ENCODE measurements at places on chromosomes 1 and 21.

- DNase-seq, result no peak
Observed at GRCh38 chr1:156485984-156486383, 14.6 kb downstream of the MEF2D start.

GRCh38 chr1:200899451-200899915 lies 4.8 kb downstream of the INAVA start:
- DNase-seq, result no peak

GRCh38 chr1:50262436-50262835 lies 153.7 kb downstream of the ELAVL4 start:
- no peak for DNase-seq

GRCh38 chr1:17335821-17336710 lies 28.1 kb downstream of the PADI4 start:
- peak; percentile 78 for DNase-seq

DNA sequence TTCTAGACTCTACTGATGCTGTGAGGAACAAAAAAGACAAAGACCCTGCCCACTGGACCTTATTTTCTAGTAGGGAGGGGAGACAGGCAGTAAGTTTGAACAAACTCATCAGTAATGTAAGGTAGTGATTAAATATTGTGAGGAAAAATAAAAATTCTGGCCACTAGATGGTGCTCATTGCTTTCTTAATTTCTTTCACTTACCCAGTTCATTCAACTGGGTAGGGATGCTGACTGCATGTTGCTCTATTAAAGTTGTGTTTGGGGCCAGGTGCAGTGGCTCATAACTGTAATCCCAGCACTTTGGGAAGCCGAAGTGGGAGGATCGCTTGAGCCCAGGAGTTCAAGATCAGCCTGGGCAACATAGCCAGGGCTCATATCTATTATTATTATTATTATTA lies 6.3 kb upstream of the KYAT3 start:
- no peak for DNase-seq

DNA sequence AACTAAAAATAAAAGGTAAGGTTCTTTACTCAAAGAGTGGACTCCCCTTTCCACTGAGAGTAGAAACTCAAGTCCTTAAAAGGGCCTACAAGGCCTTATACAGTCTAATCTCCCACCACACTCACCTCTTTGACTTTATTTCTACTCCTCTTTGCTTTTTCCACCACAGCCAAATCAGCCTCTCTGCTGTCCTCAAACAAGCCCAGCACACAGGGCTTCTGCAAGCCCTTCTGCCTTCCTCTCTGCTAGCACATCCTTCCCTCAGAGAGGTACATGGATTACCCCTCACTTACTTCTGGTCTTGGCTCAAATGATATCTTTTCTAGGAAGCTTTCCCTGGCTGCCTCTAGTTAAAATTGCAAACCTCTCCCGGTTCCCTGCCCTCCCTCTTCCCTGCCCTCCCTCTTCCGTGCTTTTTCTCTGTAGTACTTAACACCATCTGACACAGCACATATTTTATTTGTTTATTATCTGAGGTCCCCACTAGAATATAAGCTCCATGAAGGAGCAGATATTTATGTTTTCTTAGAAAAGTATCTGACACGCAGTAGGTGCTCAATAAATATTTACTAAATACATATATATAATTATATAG lies 1.7 kb downstream of the LYST start:
- DNase-seq, result no peak

- DNase-seq, result no peak
Observed at GRCh38 chr1:26820784-26821269, 5.7 kb upstream of the ZDHHC18 start.

DNA sequence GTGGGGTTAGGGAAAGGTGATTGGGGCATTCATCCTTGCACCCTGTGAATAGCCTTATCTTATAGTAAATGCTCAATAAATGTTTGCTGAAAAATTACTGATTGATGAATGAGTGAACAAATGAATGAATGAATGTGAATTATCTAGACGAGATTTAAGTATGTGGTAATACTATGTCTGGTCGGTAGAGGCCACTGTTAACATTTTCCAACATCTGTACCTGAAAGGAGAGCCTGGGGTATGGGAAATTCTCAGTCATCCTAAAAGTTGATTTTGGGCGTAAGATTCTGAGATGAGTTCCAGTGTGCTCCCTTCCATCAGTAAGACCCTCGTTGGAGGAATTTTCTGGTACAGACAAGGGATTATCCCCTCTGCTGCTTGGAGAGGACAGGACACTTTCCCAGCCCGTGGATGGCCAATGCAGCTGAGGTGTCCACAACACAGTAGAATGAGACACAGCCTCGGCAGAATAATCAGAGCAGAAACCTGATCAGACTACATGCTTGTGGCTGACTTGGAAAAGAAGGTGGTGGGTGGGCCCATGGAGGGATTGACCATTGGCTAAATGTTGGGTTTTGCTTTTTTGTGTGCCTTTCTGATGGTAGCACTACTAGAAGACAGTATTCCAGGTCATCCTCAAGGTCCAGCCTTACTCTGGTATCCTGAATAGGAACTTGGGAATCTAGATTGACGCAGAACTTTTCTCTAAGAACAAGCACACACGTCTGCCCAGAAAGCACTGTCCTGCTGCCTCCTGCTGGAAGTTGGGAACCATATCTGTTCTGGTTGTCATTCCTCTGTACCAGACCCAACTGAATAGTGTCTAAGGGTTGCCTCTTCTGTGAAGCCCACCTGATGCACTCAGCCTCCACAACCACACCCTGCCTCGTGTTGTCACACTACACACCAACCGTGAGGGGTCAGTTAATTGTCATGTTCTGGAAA lies 262.0 kb downstream of the TNR start:
- DNase-seq, result no peak

DNA sequence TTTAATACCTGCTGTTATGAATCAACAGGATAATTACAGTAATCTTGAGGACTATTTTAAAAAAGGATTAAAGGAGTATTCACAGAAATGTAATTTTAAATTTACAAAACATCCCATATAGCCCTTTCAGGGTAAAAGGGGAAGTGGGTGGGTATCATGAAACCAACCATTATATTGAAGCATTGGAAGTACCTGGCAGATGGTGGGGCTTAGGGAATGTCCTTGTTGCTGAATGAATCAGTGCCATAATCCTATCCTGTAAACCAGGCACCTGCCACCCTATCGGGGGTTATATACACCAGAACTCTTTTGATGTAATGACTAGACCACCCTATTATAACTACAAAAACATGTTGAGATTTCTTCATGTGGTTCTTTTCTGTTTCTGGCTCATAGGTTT lies 30.4 kb downstream of the CDC14A start:
- DNase-seq, result no peak

- DNase-seq, result no peak
Observed at GRCh38 chr21:45963232-45963570, 18.4 kb upstream of the COL6A1 start.

GRCh38 chr1:56107275-56107638 lies 472.1 kb downstream of the PLPP3 start:
- DNase-seq, result no peak

DNA sequence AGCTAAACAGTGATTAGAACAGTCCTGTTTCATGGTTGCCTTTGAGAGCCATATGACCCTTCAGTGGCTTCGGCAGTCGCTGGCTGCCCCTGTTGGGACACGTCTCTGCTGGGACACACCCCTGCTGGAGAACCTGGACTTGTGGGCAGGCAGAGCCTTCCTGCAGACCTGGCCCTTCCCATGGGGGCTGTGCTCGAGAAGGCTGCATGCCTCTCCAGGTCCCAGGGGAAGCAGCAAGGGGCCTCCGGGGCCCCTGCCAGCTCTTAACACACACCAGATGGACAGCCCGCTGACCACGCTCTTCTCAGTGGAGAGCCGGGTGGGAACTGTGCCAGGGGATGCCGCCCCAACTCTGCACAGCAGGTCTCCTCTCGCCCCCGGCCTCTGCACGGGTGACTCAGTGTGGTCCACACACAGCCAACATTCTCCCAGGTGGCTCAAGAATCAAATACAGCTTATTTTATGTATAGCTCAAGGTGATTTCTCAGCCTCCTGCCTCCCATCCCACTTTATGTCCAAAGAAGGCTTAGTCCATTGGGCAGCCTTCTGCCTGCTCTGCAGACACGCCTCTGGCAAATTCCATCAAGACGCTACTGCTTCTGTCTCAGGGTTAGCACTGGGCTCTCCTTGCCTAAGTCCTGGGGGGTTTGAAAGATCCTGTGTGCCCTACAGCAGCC lies 450.8 kb downstream of the KIF26B start:
- no peak for DNase-seq

GRCh38 chr1:203985044-203985443 lies 87.9 kb upstream of the SOX13 start:
- no peak for DNase-seq

DNA sequence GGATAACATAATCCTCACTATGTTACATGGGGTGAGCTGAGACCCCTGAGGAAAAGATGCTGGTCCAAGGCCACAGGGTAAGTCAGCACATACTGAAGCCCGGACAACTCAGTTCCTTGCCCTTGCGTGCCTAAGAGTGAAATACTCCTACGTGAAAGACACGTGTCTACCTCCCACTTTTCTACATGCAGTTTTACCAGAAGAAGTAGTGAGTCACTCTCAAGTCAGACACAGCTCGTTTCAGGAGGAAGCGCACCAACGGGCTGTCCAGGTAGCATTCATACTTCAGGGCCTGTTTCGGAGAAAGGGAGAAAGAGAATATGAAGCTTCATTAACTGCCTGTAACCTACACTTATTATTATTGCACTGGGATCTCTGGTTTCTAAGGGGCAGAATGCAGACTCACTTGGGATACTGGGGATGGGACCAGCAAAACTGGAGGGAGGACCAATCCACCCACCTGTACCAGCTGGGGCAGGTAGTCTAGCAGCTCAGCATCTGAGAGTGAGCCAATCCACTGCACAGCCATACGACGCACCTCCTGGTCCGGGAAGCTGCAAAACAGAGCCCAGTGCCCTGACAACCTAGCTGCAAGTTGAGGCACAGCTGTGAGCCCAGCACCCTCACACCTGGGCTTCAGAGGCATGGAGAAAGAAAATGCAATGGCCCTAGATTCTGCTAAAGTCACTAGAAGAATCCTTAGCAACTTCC lies 32.4 kb upstream of the PPP1R15B start:
- peak; percentile 33 for DNase-seq

DNA sequence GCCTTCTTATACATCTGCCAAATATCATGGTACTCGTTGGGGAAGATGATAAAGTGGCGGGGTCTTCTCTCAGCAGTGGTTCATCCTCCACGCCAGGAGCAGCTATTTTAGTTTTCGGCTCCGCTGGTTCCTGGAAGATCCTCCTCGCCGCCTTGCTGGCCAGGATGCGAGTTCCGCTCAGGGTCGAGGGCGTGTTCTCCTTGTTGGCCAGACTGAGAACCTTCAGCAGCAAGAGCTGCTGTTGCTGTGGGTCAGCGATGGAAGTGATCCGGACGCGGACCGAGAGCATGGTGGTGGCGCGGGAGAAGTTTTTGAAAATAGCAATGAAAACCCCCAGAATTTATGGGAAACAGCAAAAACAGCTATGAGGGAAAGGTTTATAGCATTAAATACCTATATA lies 11.4 kb upstream of the CFAP126 start:
- no peak for DNase-seq

GRCh38 chr1:234473118-234473517 lies 5.9 kb downstream of the TARBP1 start:
- DNase-seq, result no peak

GRCh38 chr1:85502625-85503083 lies 37.7 kb upstream of the DDAH1 start:
- DNase-seq, result no peak

DNA sequence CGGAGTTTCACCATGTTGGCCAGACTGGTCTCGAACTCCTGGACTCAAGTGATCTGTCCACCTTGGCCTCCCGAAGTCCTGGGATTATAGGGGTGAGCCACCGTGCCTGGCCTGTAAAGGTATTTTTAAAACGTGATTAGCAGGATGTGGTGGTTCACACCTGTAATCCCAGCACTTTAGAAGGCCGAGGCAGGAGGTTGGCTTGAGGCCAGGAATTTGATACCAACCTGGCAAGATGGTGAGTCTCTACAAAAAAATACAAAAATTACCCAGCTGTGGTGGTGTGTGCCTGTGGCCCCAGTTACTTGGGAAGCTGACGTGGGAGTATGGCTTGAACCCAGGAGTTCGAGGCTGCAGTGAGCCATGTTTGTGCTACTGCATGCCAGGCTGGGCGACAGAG lies 43.3 kb upstream of the SOD1 start:
- DNase-seq, result no peak

DNA sequence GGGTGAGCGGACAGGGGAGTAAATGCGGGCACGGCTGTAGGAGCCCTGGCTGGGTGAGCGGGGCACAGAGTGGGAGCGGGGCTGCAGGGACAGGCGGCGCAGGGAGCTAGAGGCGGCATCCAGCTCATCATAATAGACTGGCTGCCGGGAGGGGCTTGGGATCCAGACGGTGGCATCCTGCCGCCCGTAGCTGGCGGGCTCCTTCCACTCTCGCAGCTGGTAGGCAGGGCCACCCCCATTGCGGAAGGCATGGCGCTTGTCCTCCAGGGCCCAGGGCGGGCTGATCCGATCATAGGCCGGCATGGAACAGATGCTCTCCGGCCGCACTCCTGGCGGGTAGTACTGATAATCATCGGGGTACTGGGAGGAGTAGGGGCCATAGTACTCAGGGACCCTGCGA lies 43.7 kb upstream of the GOLT1A start:
- no peak for DNase-seq

- DNase-seq, result no peak
Observed at GRCh38 chr1:230112131-230112701, 45.2 kb downstream of the GALNT2 start.

DNA sequence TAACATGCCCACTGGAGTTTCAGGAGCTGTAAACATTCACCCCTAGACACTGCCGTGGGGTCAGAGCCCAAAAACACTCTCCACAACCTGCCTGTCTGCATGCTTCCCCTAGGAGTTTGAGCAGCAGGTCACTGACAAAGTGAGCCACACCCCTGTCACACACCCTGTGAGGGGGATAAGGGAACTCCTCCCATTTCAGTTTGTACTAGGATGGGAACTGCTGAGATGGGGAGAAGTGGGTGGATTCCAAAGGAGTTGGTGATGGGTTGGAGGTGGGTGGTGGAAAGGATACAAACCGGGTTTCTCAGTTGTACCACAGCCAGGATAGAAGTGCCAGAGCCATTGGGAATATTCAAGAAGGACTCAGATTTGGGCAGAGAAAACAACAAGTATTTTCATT lies 140.2 kb downstream of the MIS18A start:
- DNase-seq, result no peak

DNA sequence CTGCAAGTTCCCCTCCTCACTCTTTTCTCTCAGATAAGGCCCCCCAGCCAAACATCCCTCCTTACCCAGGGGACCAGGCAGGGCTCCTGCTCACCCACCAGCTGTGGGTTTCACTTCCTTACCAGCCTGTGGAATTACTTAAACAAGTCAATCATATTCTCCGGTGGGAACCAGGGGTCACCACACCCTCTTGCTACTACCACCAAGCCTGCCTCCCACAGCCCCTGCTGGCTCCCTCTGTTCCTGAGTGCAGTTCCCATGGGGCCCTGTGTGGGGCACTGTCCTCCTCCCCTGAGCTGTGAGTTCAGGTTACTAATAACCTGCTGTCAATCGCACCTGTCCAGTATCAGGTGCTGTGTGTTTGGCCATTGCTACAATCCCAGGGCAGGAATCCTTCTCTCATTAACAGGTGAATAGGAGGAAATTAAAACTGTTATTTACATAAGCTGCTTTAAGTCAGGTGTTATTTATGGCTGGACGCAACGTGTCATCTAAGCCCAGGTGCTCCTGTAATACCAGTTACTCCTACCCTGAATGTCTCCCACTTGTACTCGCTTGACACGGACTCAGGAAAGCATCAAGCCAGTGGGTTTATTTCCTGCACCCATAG lies 53.1 kb upstream of the LBR start:
- DNase-seq, result peak; percentile 62

All from activated CD4-positive, alpha-beta T cell treated with anti-CD3 and anti-CD28 coated beads, Interleukin-2, amount 50 U/mL, for 48 hours (primary cell).